ENCODE measurements at places on chromosomes 6 and 20.
A peak's percentile ranks its signal among the peaks of the same experiment; 100 is the strongest.

- DNase-seq = no peak
Measured at GRCh38 chr20:39658662-39659409, 696.7 kb downstream of the DHX35 start.

GRCh38 chr6:130765181-130765727 is 62.0 kb upstream of the SMLR1 start:
- no peak for DNase-seq

DNA sequence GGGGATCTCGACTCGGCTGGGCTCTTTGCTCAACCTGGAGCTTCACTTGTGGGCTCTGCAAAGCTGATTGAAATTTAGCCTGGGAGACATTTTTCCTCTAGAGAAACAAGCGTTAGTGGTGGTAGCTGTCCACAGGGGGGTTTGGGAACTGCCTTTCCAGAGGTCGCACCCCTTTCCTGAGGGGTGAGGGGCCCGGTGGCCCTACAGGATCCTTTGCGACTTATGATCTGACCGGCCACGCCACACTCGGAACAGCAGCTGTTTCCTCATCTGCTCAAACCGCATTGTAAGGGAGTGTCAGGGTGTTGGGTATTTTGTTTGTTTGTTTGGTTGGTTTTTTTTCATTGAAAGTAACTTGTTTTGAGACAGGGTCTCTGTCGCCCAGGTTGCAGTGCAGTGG is 21.0 kb downstream of the PNLDC1 start:
- DNase-seq = no peak

DNA sequence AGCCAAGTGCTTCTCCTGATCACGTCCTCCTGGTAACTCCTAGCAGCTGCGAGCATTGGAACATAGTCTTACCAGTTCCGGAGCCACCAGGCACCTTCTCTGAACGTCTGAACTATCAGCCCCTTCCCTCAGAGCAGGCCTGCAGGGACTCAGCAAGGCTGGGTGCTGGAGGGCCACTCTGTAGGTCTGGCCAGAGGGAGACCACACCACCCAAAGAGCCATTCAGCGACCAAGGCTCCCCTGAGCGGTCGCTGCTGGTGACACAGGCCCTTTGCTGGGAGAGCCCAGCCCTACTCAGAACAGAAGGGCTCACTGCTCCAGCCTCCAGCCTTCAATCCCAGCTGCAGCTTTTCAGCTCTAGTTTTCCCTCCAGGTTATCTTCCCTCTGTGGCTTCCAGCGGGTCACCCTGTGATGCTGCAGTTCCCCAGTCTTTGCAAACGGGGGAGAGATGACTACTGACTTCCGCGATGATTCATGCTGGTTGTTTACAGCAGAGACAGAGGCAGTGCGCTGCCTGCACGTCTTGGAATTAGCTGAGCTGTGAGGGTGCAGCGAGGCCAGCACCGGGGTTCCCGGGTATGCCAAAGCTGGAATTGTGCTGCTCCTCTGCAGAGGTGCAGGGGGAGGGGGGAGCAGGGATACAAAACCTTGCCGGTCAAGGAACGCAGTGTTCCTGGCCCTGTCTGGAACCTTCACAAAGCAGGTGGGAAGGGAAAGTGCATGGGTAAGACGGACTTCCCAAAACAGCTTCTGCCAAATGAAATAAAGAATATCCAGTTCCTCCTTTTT is 161.4 kb downstream of the LY86 start:
- peak; percentile 80 for DNase-seq

GRCh38 chr6:89297695-89298351 is 17.3 kb downstream of the GABRR2 start:
- DNase-seq = peak; percentile 66

DNA sequence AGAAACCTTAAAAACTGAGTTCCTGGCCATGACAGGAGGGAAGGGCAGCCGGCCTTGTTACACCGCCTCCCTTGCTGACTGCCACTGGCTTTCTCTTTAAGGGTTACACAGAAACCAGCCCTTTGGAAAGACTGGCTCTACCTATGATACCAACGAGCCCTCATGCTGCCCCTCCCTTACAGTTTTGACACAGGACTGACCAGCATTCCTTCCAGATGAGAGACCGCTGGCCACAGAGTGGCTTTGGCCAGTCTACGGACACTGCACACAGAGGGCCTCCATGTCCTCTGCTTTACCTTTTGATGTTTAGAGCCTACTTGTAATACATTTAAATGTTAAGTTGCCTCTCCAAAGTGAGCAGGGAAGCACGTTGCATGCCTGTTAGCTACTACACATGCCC is 243.2 kb upstream of the GMDS start:
- DNase-seq = no peak

- no peak for DNase-seq
Measured at GRCh38 chr6:110265273-110265672, 85.0 kb downstream of the CDC40 start.

DNA sequence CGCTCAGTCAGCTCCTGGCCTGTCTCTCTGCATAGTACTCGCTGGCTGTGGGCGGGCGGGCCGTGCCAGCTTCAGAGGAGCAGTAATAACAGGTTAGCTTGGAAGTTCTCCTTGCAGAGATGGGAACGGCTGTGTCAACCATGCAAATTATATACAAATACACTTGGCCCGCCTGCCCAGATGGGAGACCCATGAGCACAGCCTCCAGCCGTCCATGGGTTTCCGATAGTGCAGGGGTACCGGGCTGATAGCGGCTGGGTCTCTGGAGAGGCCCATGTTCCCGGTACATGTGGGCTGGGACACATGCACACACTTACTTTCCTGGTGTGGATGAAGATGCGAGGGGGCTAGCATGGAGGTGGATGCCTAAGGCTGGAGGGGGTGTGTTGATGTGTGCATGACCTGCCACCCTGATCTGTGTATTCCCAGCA is 12.8 kb upstream of the ZNF831 start:
- no peak for DNase-seq

- DNase-seq = no peak
Measured at GRCh38 chr6:34022873-34023255, 123.0 kb downstream of the GRM4 start.

- DNase-seq = no peak
Measured at GRCh38 chr6:165663736-165664558, 906 bp upstream of the PDE10A start.

GRCh38 chr6:1379017-1379787 is 10.2 kb upstream of the FOXF2 start:
- DNase-seq = no peak

DNA sequence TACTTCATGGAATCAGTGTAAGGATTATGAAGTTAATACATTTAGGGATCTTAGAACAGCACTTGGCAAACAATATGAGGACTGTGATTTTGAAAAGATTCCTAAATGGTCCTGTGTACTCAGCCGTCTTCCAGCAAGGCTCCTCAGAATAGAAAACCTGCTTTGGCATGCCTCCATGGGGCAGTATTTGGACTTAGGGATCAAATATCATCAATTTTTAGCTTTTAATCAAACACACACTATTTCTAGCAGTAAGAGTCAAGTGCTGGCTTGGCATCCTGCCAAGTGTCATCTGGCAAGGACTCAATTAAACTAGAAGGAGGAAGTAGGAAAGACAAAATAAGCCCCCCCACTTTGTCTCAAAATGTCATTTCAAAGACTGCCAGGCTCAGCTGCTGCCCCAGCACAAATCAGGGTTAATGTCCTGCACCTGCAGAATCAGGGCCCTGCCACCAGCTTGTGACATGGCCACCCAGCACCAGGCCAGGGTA is 40.8 kb downstream of the IYD start:
- no peak for DNase-seq

GRCh38 chr6:11380969-11381744 is 148.7 kb upstream of the NEDD9 start:
- DNase-seq = no peak

DNA sequence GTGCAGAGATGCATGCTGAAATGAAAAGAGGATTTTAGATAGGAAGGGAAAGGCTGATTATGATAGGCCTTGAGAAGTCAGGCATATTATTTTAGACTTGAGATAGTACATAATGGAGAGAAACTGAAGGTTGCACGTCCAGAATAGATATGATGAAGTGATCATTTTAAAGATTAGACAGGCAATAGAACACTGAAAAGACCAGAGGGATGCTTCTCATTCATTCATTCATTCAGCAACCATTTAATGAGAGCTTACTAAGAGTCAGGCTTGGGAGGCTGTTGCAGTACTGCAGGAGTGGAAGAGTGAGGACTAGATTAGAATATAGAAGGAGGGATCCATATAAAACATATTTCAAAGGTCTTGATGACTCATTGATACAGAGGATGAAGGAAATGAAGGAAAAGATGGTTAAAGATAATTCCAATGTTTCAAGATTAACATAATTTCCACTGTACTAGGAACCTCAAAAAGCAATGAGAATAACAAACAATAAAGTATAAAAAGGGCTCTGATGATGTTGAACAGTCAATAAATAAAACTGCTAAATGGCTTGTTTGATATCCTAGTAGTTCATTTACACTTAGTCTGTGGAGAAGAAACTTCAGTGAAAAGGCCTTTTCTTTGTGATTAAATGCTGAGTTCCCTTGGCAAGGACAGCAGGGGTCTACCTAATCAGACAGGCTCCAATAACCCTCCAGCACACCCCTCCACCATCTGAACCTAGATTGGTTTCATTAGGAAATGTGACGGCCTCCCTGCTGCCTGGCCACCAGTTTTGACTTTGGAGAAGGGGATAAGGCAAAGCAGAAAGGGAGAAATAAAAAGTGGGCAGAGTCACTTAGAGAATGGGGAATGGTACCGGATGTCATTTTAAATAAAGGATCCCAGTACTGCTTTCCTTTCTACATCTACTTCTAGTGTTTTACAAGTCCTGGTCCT is 5.3 kb upstream of the FBXO9 start:
- DNase-seq = no peak

DNA sequence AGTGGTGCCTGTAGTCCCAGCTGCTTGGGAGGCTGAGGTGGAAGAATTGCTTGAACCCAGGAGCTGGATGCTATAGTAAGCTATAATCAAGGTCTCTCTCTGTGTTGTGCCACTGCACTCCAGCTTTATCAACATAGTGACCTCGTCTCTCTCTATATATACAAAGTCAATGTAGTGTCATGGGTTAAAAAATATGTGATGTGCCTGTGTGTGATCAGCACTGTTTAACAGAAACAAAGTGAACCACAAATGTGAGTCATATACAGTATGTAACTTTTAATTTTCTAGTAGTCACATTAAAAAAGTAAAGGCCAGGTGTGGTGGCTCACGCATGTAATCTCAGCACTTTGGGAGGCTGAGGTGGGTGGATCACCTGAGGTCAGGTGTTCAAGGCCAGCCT is 85.3 kb upstream of the RNF24 start:
- no peak for DNase-seq

- DNase-seq = no peak
Measured at GRCh38 chr20:41903586-41903985, 285.4 kb upstream of the CHD6 start.

DNA sequence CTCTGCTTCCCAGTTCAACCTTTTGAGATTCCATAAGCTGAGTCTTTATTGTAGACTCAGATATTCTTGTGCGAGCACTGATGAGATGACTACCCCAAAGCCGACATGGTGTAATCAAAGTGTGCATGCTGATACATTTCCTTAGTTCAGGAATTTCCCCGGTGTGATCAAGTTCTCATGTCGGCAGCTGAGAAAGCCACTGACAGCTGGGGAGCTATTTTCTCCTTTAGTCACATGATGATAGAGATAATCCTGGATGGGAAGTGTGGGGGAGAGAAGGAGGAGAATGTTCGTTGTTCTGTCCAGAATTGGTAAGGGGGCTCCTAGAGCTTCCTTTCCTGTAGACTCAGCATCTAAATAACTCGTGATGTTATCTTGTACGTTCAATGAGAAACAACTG is 7.7 kb upstream of the CAP2 start:
- DNase-seq = no peak

DNA sequence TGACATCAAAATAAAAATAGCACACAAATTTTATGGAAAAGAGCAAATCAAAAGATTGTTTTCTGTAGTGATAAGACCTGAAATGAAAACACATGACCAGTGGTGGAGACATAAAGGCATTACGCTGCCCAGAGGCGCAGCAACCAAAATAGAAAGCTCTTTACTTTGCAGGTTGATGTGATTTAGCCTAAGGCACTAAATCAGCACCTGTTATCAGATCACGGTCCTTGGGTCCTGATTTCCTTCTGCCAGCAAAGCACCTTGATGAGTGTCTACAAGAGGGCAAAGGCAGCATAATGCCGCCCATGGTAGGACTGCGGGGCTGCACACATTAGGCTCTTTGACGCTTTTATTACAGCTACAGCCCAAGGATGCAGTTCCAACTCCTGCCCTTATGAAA is 19.3 kb upstream of the RAMACL start:
- DNase-seq = no peak

DNA sequence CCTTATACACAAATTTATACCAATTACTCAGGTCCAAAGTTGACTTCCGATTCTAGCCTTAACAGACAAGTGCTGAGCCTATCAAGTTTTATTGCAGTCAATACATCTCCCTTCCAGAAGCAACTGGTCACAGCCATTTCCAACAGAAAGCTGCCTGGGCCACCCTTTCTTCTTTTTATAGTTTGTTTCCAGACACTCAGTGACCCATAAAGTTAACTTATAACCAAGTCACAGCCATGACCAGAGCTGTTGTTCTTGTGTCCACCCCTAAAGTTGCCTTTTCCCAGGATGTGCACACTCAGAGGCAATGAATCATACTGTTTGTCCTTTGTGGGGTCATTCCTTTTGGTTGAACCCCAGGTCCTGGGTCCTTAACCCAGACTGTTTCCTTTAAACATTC is 89.9 kb downstream of the CD83 start:
- no peak for DNase-seq

GRCh38 chr20:36405255-36405654 is 99.1 kb downstream of the DLGAP4 start:
- no peak for DNase-seq

GRCh38 chr20:31695849-31696804 is 26.5 kb downstream of the BCL2L1 start:
- no peak for DNase-seq

GRCh38 chr6:82651845-82652335 is 288.3 kb downstream of the TPBG start:
- no peak for DNase-seq

- no peak for DNase-seq
Measured at GRCh38 chr6:167275001-167275400, 16.1 kb upstream of the UNC93A start.

GRCh38 chr6:105015482-105015881 is 58.6 kb downstream of the LIN28B start:
- no peak for DNase-seq

- no peak for DNase-seq
Measured at GRCh38 chr6:43127180-43127579, 43.9 kb upstream of the SRF start.

- DNase-seq = no peak
Measured at GRCh38 chr6:148348335-148348734, 5.7 kb downstream of the SASH1 start.

DNA sequence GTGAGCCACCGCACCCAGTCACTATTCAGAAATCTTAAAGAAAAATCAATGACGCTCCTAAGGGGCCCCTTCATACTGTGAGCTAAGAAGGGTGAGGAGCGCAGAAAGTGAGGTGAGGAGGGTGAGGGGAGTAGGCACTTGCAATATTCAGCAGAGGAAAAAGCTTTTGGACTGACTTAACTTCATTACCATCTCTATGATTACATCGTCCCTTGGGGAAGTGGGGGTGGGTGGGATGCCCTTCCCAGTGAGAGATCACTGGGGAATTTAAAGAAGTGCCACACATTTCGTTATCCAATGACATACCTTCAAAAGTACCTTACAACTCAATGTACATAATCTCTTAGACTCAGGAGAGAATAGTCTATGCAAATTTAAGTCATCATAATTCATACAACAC is 46.5 kb downstream of the SMLR1 start:
- no peak for DNase-seq

- no peak for DNase-seq
Measured at GRCh38 chr6:154969796-154970195, 25.3 kb upstream of the TIAM2 start.

All from activated CD4-positive, alpha-beta T cell treated with anti-CD3 and anti-CD28 coated beads, Interleukin-2, amount 50 U/mL, for 16 hours (primary cell).